WTC11 (cell line): ENCODE measurements at places on chromosomes 11 and 22.

- DNase-seq, result no peak
- H3K4me1 ChIP-seq, result peaks cover 62% of the 10 kb centered on the region
- no peaks in the 10 kb centered on the region; the same call in 1 of the 2 replicates for H3K27me3 ChIP-seq
- H3K27ac ChIP-seq, result peak overlapping the region; percentile 46
These were observed 37.2 kb downstream of the RCOR2 start for GRCh38 chr11:63879598-63880402.

DNA sequence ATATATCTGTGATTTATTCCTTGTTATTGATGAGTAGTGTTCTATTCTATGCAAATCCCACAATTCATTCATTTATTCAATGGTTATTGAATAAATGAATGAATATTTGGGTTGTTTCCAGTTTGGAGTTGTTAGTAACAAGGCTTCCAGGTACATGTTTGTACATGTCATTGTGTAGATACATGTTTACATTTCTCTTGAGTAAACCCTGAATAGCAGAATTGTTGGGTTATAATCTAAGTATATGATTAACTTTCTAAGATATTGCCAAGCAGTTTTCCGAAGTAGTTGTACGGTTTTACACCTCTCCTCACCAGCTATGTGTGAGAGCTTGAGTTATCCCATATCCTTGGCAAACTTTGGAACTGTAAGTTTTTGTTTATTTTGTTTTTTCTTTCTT lies 18.5 kb upstream of the OR8G1 start:
- no peak overlapping the region for H3K27ac ChIP-seq
- H3K4me3 ChIP-seq, result no peak overlapping the region
- DNase-seq, result no peak
- peaks cover 5% of the 10 kb centered on the region; the same call in 1 of the 2 replicates for H3K4me1 ChIP-seq

DNA sequence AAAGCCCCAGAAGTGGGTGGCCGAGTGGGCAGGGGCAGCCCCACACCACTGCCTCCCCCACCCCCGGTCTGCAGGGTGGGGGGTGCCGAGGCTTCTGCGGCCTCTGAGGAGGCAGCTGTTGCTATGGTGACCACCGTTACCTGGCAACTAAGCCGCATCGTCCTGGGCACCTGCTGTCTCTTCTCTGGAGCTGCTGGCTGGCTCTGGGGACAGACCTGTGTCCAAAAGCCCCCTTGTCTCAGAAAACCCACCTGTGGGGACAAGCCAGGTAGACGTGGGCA lies 79.9 kb upstream of the PRR5 start:
- H3K4me3 ChIP-seq, result no peak overlapping the region
- no peaks in the 10 kb centered on the region for H3K36me3 ChIP-seq
- no peak overlapping the region for H3K27ac ChIP-seq
- peaks cover 2% of the 10 kb centered on the region; the same call in 1 of the 2 replicates for H3K4me1 ChIP-seq

DNA sequence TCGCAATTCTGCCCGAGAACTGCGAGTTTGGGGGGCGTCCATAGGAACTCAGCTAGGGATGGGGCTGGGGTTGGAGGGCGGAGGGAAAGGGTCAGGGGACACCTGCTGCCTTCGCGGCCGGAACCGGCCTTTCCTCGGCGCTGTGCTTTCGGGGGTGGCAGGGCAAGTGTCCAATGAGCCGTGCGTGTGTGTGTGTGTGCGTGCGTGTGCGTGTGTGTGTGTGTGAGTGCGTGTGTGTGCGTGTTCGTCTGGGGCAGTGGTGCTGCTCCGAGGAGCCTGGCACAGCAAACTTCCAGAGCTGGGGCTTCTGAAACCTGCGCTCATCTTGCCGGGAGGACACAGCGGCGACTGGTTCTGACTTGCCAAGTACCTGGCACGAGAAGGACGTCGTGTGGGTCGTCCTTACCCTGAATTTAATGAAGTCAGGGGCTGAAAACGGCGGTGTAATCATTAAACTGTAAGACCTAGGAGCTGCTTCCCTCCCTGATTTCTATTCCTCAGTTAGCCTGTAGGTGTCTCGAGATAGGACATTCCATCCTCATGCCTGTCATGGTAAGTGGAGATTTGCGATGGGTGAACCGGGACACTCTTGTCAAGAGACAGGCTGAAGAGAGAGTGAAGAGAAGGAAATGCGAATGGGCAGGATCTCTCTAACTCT lies 27.0 kb upstream of the AMOTL1 start:
- peak overlapping the region; percentile 83 for H3K4me3 ChIP-seq
- no peaks in the 10 kb centered on the region for H3K36me3 ChIP-seq
- H3K27me3 ChIP-seq, result peaks cover 23% of the 10 kb centered on the region
- DNase-seq, result peak; percentile 27
- H3K4me1 ChIP-seq, result peaks cover 28% of the 10 kb centered on the region

- H3K36me3 ChIP-seq, result no peaks in the 10 kb centered on the region; the same call in 1 of the 2 replicates
- DNase-seq, result no peak
- peaks cover 79% of the 10 kb centered on the region for H3K27me3 ChIP-seq
These were observed 3.0 kb upstream of the YPEL4 start for GRCh38 chr11:57652662-57653061.

GRCh38 chr11:92264350-92264749 lies 39.7 kb downstream of the FAT3 start:
- no peak for DNase-seq
- no peaks in the 10 kb centered on the region for H3K36me3 ChIP-seq
- peaks cover 46% of the 10 kb centered on the region for H3K4me1 ChIP-seq
- no peaks in the 10 kb centered on the region for H3K27me3 ChIP-seq

- H3K36me3 ChIP-seq, result no peaks in the 10 kb centered on the region
- H3K4me1 ChIP-seq, result peaks cover 30% of the 10 kb centered on the region
- H3K4me3 ChIP-seq, result peak overlapping the region; percentile 6; the same call in 1 of the 2 replicates
- H3K27ac ChIP-seq, result peak overlapping the region; percentile 34; the same call in 1 of the 2 replicates
These were observed 127.4 kb upstream of the OPCML start for GRCh38 chr11:133659538-133660201.

DNA sequence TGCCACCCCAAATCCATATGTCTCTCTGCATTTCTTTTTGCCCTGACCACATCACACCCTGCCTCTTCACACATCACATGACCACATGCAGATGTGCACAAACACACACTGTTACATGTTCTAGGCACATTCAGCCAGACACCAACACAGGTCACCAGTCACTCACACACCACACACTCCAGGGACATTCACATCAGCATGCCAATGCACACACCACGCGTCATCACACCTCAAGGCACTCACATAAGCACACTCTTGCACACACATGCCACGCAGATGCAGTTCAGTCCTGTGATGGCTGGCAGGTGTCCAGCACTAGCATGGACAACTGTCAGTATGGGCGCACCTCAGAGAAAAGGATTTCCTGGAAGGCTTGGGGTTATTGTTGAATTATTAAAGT lies 77.0 kb upstream of the MYOD1 start:
- no peak overlapping the region for H3K27ac ChIP-seq
- H3K36me3 ChIP-seq, result no peaks in the 10 kb centered on the region
- no peak overlapping the region for H3K4me3 ChIP-seq
- peaks cover 9% of the 10 kb centered on the region; the same call in 1 of the 2 replicates for H3K4me1 ChIP-seq
- no peak for DNase-seq

GRCh38 chr11:73381589-73381988 lies 5.4 kb downstream of the RELT start:
- no peak for DNase-seq
- H3K4me3 ChIP-seq, result no peak overlapping the region
- peaks cover 13% of the 10 kb centered on the region for H3K27me3 ChIP-seq
- H3K27ac ChIP-seq, result no peak overlapping the region
- peaks cover 11% of the 10 kb centered on the region for H3K4me1 ChIP-seq

- H3K27ac ChIP-seq, result no peak overlapping the region
- H3K27me3 ChIP-seq, result no peaks in the 10 kb centered on the region
- H3K4me3 ChIP-seq, result peak overlapping the region; percentile 100; the same call in 1 of the 2 replicates
- peaks cover 21% of the 10 kb centered on the region for H3K36me3 ChIP-seq
- peaks cover 26% of the 10 kb centered on the region for H3K4me1 ChIP-seq
These were observed 2.1 kb downstream of the MED19 start for GRCh38 chr11:57709802-57710367.

DNA sequence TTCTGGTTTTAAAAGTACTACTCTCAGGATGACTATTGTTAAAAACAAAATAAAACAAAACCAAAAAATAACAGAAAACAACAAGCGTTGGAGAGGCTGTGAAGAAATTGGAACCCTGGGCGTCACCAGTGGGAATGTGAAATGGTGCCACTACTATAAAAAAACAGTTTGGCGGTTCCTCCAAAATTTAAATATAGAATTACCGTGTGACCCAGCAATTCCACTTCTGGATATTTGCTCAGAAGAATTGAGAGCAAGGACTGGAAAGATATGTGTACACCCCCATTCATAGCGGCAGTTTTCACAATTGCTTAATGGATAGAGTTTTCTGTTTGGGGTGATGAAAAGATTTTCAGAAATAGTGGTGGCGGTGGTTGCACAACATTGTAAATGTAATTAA lies 8.6 kb downstream of the APOA4 start:
- H3K4me1 ChIP-seq, result no peaks in the 10 kb centered on the region
- no peak overlapping the region for H3K27ac ChIP-seq
- no peaks in the 10 kb centered on the region for H3K27me3 ChIP-seq
- DNase-seq, result no peak

- no peak for DNase-seq
- peaks cover 38% of the 10 kb centered on the region for H3K27me3 ChIP-seq
- H3K27ac ChIP-seq, result no peak overlapping the region
- no peaks in the 10 kb centered on the region for H3K36me3 ChIP-seq
These were observed 8.7 kb upstream of the CALCA start for GRCh38 chr11:14980854-14981253.

DNA sequence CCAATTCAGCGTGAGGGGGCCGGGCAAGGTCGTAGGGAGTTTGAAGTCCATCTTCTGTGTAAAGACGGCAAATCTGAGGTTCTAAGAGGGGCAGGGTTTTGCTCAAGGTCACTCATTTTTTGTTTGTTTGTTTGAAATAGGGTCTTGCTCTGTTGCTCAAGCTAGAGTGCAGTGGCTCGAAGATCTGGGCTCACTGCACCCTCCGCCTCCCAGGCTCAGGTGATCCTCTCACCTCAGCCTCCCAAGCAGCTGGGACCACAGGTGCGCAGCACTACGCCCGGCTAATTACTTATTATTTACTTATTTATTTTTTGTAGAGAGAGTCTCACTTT lies 355 bp upstream of the AP1B1 start:
- H3K27me3 ChIP-seq, result no peaks in the 10 kb centered on the region
- H3K27ac ChIP-seq, result no peak overlapping the region
- no peak for DNase-seq
- H3K4me3 ChIP-seq, result peak overlapping the region; percentile 83
- peaks cover 8% of the 10 kb centered on the region for H3K4me1 ChIP-seq
- H3K36me3 ChIP-seq, result no peaks in the 10 kb centered on the region

DNA sequence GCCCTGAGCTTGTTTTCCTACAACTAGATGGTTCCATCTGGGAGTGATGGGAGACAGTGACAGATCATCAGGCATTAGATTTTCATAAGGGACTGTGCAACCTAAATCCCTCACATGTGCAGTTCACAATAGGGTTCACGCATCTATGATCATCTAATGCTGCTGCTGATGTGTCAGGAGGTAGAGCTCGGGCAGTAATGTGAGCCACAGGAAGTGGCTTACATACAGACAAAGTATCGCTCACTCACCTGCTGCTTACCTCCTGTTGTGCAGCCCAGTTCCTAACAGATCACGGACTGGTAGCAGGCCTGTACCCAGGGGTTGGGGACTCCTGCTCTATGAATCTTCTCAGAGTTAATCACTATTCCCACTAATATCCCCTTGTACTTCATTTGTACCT lies 12.4 kb downstream of the AAMDC start:
- no peak overlapping the region for H3K4me3 ChIP-seq
- no peak overlapping the region for H3K27ac ChIP-seq
- no peak for DNase-seq
- H3K4me1 ChIP-seq, result no peaks in the 10 kb centered on the region
- peaks cover 3% of the 10 kb centered on the region for H3K27me3 ChIP-seq

DNA sequence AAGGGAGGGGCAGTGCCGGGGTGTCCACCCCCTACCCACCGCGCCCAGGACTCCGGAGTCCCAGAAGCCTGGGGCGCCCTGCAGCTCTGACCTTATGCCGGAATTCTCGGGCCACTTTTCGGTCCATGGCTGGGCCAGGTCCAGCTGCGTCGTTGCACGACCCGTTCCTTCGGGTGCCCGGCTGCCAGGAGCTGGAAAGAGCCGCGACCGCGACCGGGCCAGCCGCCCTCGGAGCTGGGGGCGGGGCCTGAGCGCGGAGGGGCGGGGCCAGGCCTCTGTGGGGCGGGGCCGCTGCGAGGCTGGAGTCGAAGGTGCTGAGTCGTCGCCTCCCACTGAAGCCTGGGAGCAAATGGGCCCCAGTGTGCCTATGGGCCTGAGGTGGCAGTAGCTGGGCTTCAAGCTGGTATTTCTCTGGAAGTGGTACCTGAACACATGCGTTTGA lies at the start of gene USH1C:
TSS of gene USH1C (minus strand) at position 236 of the 442 bp plus-strand sequence. CDS start at position 127, 109 bp downstream.
- peaks cover 36% of the 10 kb centered on the region for H3K27me3 ChIP-seq
- H3K4me3 ChIP-seq, result peak within 1 kb of the TSS; percentile 72
- DNase-seq, result peak; percentile 79

- DNase-seq, result no peak
- H3K27me3 ChIP-seq, result no peaks in the 10 kb centered on the region
- peaks cover 42% of the 10 kb centered on the region for H3K4me1 ChIP-seq
- no peaks in the 10 kb centered on the region for H3K36me3 ChIP-seq
- no peak overlapping the region for H3K4me3 ChIP-seq
- H3K27ac ChIP-seq, result 0 out of 2 replicates have a peak overlapping the region, but pooled peaks have one; percentile 30
These were observed 30.8 kb downstream of the MRTFA start for GRCh38 chr22:40605761-40606160.

DNA sequence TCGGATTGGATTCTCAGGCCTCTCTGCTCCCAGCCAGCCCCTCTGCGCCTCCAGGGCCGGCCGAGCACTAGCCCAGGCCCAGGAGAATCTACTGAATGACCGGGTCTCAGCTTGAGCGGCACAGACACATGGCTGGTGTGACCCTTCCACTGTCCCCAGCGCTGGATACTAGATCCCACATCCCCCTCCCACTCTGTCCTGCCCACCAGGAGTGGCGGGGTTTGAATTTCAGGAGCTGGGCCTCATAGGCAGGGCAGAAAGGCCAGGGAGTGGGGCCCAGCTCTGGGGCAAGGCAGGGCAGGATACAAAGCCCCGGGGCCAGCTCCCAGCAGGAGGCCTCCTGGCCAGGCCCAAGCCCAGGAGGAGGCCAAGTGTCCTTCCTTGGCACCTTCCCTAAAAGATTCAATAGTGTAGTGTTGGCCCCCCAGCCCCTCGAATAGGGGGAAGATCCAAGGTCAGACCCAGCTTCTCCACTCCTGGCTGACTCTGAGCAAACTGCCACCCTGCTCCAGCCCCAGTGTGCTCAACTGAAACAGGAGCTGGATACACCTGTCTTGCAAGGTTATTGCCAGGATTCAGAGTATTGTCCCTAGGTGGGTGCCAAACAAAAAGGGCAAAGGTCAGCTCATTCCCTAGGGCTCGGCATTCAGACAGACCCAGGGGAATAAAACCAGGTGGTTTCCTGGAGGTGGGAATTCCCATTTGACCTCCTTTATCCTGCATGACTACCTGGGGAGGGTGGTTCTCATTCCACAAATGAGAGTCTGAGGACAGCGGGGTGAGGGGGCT lies 22.5 kb upstream of the TCF20 start:
- peaks cover 55% of the 10 kb centered on the region for H3K4me1 ChIP-seq
- H3K4me3 ChIP-seq, result no peak overlapping the region
- H3K27ac ChIP-seq, result no peak overlapping the region

DNA sequence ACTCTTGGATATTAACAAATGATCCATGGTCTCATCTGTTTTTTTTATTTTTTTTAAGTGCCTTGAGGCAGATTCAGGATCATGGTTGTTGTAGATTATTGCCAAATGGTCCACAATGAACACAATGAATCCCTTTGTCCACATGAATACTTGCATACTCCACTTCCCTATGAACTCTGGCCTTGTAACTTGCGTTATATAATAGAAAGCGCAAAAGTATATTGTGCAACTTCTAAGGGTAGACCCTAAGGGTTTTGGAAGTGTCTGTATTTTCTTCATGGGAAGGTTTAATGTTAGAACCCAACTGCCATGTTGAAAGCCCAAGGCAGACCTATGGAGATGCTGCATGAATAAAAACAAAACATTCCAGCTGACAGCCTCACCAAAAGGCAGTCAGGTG lies 8.1 kb upstream of the OR5AL1 start:
- no peak overlapping the region for H3K4me3 ChIP-seq
- no peak overlapping the region for H3K27ac ChIP-seq
